Common myeloid progenitor, CD34-positive (primary cell): ENCODE measurements at places on chromosomes 3 and 15.

GRCh38 chr3:171727288-171727687 is 83.0 kb downstream of the PLD1 start:
- no peak for DNase-seq

DNA sequence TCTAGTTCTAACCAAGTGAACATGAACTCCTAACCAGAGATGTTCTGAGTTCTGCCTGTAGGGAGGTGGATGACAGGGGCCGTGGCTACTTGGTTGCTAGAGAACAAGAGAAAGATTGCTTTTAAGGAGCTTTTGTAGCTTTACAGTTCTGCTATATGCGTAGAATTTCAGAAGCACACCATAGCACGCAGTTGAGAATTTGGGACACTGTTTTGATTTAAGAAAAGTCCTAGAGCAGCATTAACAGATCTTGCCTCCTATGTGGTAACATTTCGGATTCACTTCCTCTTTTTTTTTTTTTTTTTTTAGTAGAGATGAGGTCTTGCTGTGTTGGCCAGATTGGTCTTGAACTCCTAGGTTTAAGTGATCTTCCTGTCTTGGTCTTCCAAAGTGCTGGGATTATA is 181.7 kb downstream of the TCF12 start:
- no peak for DNase-seq

DNA sequence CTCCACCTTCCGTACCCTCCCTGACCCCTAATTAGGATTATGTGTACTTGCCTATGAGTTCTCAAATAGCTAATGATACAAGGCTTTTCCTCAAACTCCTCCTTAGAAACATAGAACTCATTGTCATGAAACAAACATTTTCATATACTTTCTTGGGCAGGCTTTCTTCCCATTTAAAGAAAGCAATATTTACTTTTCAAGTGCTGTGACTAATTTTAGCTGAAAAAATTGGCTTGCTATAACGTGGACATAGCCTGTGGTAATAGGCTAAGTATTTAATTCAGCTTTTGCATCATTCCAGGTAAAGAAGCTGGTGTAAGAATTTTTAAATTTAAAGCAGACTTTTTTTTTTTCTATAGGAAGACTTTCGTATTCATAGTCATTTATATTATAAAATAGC is 208.7 kb downstream of the SOX2 start:
- no peak for DNase-seq

- DNase-seq, result peak; percentile 73
Measured at GRCh38 chr3:99172736-99173657, 271.5 kb upstream of the DCBLD2 start.

DNA sequence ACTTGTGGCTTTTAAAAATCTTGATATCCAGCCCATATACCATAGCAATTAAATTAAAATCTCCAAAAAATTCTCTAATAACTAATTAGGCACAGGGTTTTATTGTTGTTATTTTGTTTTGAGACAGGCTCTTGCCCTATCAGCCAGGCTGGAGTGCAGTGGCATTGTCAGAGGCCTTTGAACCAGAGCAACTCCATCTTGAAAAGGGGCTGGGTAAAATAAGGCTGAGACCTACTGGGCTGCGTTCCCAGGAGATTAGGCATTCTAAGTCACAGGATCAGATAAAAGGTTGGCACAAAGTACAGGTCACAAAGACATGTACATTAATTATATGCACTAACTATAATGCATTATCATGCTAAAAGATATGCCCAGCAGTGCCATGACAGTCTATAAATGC is 31.2 kb upstream of the ACP3 start:
- DNase-seq, result no peak

GRCh38 chr3:132326251-132326650 is 9.0 kb downstream of the ACP3 start:
- no peak for DNase-seq
